ENCODE measurements at places on chromosomes 1 and 21.

- DNase-seq: no peak
Measured at GRCh38 chr1:88746916-88747315, 62.8 kb downstream of the PKN2 start.

DNA sequence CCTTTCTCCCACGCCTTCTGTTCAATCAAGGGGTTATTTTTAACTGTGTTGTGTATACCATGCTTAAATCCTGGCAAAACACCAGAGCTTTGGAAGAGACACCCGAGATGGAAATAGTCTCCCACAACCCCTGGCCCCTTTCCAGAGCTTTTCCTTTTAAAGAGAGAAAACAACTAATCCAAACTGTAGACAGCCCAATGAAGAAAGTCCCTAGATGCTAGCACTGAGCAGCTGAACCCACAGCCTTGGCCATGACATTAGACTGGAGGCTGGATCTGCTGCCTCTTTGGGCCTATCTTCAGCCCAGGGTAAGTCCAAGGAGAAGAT, 64.9 kb upstream of the ARTN start:
- no peak for DNase-seq

- no peak for DNase-seq
Measured at GRCh38 chr1:220914283-220915116, 35.3 kb downstream of the HLX start.

DNA sequence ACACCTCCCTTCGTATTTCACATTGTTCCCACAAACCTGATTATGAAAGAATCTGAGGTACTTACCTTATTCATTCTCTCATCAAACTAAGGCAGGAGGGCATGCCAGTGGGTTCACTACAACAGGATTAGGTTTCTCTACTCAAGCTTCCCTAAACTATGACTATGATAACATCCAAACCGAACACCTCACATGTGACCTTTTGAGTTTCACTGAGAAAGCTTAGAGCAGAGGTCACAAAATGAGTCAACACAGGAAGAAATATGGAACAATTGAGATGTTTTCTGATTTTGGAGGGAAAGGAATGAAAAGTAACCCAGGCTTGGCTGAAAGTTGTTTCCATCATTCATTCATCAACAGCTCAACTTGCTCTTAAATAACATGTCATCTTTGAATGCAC, 24.1 kb downstream of the UBR4 start:
- no peak for DNase-seq

GRCh38 chr1:147895123-147895522, 7.5 kb upstream of the GJA8 start:
- DNase-seq: peak; percentile 6

DNA sequence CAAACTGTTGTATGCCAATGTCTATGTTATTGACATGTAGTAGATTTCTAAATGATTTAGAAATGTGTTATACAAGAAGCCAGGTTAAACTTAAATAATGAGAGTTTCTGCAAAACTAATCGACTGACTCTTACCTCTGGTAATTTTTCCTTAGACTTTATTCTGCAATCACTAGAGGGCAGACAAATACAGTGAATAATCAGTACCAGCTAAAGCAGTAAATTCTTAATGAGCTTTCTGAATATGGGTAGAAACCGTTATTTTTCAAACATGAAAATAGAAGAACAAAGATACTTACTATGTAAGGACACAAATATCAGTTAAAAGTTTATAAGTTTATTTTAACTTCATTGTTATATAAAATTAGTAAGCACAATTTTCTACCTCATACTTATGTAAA, 97.9 kb upstream of the RGS1 start:
- peak; percentile 33 for DNase-seq

DNA sequence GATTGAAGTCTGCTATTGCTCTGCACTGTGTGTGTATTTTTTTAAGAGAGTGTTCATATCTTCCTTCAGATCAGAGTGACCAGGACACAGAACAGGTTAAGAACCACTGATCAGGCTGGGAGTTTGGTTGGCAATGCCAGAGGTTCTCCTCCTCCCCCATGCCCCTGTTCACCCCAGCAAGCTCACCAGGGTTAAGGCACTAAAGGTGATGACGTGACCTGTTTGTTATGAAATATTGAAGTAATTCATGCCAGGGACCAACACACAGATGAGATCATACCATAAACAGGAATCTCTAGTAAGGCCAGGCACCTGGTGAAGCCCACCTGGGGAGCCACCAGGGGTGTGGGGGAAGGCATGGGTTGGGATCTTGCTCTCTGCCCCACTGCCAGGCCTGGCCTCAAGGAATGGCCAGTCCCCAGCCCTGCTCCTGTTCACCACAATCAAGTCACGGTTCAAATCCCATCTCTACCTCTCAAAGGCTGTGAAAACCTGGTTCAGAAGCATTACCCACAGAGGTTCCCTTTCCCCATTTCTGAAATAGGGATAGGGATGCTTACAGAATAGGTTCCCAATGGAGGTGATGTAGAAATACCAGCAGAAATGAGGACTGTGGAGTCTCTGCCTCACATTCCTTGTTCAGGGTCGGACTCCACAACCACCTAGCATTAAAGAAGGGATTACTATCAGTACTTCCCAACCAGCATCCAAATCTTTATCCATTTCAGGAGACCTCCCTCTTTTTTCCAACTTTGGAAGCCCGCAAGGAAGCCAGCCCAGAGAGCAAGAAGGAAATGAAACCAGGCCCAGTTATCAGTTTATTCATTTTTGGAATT, 2.4 kb downstream of the ID3 start:
- DNase-seq: peak; percentile 65

DNA sequence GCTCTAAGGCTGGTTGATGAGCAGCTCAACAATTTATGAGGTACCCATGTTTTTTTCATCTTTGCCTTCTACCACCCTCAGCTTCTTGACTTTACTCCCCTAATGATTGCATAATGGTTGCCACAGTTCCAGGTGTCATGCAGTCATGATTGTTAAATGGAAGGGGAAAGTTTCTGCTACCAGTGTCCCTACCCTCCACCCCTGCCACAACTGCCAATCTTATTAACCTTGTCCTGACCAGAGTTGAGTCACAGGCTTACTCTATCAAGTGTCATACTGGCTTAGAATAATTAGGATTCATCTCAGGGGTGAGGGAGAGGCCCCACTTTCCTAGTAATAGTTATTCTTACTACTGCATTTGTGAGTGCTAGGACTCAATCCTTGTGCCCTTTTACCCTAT, 7.9 kb upstream of the FUBP1 start:
- no peak for DNase-seq

GRCh38 chr1:159771127-159771895, 9.5 kb upstream of the DUSP23 start:
- no peak for DNase-seq

DNA sequence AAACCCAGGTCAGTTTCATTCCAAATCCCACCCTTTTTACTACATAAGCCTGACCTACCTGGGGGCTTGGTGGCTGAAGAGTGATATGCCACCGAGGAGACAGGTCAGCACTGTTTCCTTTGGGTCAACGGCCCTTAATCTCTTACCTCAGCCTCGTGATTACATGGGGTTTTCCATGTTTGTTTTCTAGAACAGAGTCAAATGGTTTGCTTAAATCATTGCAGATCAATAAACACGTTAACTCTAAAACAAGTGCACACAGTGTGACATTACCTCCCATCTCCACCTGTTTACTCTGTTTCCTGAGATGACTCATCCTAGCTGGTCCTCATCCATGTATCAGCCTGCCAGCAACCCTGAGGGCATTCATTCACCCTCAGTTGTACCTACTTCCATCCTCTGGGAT, 40.8 kb upstream of the TP53BP2 start:
- peak; percentile 20 for DNase-seq

GRCh38 chr1:119006406-119007279, 18.5 kb upstream of the TBX15 start:
- no peak for DNase-seq

- DNase-seq: no peak
Measured at GRCh38 chr1:34792868-34793727, at the start of gene GJA4. Gene GJA4, plus strand, starts transcription at chr1:34792999. Its CDS starts 1,215 bp downstream, at chr1:34794214.

- peak; percentile 92 for DNase-seq
Measured at GRCh38 chr1:179917601-179918429, 35.7 kb downstream of the TOR1AIP1 start.

DNA sequence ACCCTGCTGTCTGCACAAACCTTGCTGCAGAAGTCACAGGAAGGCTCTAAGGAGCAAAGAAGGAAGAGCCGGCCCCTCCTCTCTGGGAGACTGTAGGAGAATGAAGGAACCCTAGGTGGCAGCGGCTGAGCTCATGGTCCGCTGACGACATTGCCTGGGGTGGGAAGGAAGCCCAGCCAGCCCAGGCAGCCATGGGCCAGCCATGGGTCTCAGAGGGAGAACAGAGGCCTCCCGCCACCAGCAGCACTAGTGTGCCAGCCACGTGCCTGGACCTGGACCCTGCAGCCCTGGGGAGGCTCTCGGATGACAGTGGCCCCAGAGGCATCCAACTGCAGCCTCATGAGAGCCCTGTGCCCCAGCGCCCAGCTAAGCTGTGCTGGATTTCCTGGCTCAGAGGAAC, 49.2 kb upstream of the POFUT2 start:
- peak; percentile 18 for DNase-seq

- no peak for DNase-seq
Measured at GRCh38 chr1:25349606-25350005, 11.5 kb downstream of the TMEM50A start.

DNA sequence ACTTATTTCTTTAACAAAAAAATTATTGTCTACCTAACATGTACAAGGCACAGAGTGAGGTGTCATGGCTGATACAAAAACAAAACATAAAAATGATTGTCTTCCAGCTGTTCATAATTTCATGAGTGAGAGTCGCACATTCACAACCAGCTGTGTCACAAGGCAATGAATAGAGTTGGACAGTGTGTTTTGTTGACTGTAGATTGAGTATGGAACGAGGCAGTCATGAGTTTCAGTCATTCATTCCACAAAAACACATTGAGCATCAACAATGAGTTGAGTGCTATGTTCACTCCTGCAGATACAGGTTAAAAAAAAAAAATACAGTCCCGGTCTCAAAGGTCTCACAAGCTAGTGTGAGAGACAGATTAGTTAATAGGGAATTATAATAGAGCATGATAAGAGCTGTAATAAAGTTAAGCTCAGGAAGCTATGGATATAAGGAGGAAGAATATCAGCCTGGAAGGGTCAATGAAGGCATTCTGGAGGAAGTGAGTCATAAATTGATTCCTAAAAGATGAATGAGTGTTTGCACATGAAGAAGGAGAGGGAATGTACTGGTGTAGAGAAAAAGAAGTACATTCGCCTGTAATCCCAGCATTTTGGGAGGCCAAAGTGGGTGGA, 47.8 kb upstream of the ARHGAP29 start:
- peak; percentile 78 for DNase-seq

GRCh38 chr1:86207323-86207722, 50.8 kb upstream of the COL24A1 start:
- peak; percentile 96 for DNase-seq

DNA sequence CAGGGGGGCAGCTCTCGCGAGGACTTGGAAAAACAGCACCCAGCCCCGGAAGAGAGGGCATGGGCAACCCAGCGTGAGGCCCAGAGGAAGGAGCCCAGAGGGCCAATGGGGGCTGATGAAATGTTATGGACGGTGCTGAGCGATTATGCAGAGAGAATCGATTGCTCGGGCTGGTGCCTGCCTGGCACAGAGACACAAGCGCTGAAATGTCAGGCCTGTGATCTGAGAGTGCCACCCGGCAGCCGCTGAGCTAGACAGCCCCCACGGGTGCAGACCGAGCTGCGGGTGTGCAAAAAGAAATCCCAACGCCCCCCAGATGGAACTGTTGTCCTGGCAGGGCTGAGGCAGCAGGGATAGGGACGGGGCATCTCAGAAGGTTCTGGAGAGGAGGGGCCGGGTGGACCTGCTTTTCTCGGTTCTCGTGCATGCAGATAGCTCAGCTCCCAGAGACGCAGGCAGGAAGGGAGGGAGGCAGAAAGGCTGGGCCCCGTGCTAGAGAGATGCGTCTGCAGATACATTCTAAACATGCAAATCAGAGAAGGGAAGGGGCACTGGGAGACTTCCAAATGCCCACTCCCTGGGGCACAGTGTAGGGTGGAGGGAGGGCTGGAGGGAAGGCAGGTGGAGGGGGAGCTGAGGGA, 41.5 kb downstream of the TAS1R2 start:
- DNase-seq: no peak

DNA sequence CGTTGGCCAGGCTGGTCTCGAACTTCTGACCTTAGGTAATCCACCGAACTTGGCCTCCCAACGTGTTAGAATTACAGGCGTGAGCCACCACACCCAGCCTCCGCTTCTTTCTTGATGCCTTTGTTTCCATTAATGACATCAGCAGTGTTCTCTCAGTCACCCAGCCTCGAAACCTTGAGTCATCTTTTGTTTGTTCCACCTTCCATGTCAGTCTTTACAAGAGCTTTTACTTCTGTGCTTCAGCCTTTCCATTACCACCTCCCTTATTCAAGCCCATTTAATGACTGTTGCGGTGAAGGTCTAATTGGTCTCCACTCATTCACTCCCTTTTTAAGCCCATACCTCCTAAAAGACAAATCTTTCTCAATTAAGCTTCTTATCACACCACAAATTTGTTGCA, 146.6 kb upstream of the ADGRL2 start:
- peak; percentile 3 for DNase-seq

DNA sequence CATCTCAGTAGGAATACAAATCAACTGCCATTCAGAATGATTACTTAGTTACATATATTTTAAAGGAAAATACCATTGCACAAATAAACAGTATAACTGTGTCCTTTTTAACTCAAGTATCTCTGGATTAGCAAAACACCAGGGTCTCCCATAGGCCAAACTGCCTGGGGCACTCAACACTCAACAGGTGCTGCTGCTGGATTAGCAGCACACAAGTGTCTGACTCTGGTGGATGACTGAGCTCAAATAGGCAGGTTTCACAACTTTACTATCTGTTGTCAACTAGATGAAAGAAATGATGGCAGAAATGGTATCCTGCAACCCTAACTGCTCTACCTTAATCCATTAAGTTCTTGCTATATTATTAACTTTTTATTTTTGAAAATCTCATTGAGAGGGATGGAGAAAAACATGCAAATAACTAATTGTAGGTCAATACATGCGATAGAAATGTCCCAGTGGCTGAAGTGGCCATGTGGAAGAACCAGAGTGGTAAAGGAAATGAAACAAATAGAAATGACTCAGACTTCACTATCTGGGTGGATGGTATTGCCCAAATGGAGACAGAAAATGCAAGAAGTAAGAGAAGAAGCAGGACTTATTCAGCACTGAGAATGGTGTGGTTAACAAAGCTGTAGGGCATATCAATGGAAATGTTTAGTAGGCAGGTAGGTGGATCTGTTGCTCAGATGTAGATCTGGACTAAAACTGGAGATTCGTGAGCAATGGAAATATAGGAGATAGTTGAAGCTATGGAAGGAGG, 90.8 kb upstream of the CCDC190 start:
- DNase-seq: peak; percentile 47

DNA sequence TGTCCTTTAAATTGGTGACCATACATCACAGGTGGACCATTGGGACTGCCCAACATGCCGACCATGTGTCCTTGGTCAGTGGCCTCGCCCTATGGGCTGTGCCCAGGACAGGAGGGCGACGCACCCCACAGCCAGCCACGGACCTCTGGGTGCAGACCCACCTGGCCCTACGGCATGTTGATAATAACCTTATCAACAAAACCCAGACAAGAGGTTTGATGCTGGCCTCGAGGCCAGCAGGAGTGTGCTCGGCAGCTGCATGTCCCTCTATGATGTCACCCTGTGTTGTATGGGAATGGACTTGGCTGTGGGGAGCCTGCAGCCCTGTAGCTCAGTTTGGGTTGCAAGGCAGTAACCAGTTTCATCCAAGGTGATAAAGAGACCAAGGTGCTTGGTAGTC, 32.1 kb downstream of the SLC37A1 start:
- no peak for DNase-seq
